ENCODE measurements at places on chromosomes 5 and 9.
A peak's percentile ranks its signal among the peaks of the same experiment; 100 is the strongest.

GRCh38 chr9:129351058-129351641 is 173.1 kb upstream of the IER5L start:
- no peak for DNase-seq

- no peak for DNase-seq
These were observed 585.9 kb downstream of the PRR16 start for GRCh38 chr5:121049971-121050370.

DNA sequence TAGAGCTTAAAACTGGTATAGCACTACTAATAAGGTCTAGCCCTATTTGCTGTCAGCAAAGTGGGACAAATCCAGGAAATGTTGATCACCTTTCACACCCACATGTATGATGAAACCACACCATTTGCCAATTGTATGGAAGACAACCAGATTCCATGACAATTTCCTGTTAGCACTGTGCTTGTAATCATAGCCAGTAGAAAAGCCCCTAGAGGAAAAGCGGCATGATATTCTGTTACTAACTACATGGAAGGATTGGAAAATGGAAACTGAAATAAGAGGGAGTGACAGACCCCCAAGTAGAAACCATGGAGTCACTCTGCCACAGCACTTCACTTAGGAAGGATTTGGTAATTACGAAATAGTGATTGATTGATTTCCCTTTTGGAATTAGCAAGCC is 923 bp downstream of the SPATA6L start:
- peak; percentile 42 for DNase-seq

GRCh38 chr5:77305956-77306355 is 95.5 kb downstream of the PDE8B start:
- DNase-seq, result peak; percentile 85

DNA sequence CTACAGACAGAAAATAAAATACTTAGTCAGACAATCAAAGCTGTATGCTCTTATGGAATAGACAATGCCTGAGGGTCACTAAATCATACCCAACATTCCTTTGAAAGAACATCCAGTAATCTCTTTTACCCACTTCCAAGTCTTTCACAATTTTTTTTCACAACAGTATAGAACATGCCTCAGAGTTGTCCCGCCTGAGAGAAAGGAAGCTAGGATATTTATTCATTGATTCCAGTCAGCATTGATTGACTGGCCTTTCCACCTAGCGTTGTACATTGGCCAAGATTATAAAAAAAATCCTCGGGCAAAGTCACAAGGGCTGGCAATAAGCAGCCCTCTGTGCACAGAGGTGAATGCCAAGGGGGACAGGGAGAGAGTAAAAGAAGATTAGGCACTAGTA is 318.1 kb upstream of the PIK3R1 start:
- no peak for DNase-seq

DNA sequence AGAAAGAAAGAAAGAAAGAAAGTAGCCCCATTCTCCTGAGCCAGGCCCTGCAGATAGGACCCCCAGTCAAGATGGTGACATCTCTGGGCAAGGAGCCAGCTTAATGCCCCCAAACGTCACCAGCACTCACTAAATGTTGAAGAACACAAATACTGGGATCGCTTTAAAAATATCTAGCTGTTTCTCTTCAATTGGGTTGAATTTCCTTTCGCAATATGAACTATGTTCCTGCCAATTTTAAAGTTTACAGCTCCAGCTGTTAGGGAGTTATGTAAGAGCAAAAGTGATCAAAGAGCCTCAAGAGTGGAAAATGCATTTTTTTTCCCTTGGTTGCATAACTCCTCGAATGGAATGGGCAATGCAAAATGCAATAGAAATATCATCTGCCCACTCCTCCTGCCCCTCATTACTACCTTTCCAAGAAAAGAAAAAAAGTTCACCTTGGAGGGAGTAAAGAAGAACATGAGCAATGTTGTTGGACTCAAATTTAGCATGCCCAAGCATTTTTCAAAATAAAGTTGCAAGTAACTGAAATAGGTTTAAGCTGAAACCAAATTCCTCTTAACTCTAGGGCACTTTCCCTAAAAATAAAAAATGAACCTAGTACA is 244.2 kb upstream of the PIK3R1 start:
- DNase-seq, result peak; percentile 76

GRCh38 chr5:96758621-96759020 is 49.1 kb downstream of the ERAP1 start:
- peak; percentile 68 for DNase-seq

- DNase-seq, result no peak
These were observed 52.4 kb downstream of the GALNT10 start for GRCh38 chr5:154242964-154243376.

DNA sequence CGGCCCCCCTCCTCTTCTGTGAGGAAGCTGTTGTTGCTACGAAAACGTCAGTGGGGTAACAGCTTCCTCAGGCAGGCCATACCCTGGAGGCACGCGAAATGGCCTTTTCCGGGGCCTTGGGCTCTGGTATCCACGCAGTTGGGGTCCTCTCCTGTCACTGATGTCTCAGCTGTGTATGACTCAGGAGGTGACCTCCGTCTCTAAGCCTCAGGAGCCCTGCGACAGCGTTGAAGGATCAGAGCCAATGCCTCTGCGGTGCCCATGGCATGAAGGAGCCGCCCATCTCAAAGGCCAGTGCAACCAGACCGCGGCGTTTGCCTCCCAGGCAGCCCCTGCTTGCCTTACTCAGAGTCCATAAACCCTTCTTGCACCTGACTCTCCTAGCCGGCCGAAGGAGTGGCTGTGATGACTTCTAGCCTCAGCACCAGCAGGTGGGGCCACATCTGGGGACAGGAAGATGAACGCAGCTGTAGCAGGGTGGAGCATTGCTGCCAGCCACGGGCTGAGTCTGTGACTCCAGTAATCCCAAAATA is 1.0 kb upstream of the MXD3 start:
- DNase-seq, result no peak

- DNase-seq, result peak; percentile 88
These were observed 78.4 kb downstream of the MAP1B start for GRCh38 chr5:72185496-72186329.

DNA sequence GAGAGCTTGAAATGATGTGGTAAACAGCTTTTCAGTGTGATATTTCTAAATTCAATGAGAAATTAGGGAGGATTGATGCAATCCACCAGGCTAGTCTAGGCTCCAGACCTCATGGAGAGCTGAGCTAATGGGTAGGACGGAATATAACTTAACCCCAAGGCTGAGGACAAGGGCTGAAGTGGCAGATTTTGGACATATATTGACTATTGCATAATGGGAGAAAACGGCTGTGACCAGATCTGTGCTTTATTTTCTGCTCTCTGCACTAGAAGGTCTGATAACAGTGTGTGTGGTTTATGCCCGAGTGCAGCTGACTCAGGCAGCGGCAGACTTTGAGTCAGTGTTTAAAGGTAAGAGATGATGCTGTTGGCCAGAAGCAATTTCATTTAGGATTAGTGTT is 70.6 kb downstream of the ACTBL2 start:
- peak; percentile 36 for DNase-seq

- DNase-seq, result no peak
These were observed 1.7 kb upstream of the PTPN3 start for GRCh38 chr9:109499631-109500410.

- DNase-seq, result no peak
These were observed 172.0 kb upstream of the TBC1D2 start for GRCh38 chr9:98427491-98427890.

GRCh38 chr5:78778538-78778937 is 130.0 kb upstream of the LHFPL2 start:
- DNase-seq, result peak; percentile 76

GRCh38 chr9:109083141-109083540 is 36.6 kb downstream of the TMEM245 start:
- no peak for DNase-seq

DNA sequence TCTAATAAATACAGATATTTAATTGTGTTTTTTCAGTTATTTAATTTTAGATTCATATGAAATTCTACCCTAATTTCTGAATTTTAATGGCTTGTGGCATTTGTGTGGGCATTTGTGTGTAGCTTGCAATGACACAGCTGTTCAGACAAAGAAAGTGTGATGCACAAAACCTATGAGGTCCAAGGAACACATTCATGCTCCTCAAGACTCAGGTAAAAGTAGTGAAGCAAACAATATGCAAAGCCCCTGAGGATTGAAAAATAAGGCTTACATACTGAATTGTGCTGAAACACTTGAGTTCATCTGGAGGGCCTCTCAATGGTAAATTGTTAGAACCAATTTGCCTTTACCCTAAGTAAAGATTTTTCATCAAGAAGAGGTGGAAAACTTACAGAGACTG is 28.1 kb downstream of the IL7R start:
- no peak for DNase-seq

GRCh38 chr5:168307925-168308584 is 16.6 kb downstream of the WWC1 start:
- no peak for DNase-seq

DNA sequence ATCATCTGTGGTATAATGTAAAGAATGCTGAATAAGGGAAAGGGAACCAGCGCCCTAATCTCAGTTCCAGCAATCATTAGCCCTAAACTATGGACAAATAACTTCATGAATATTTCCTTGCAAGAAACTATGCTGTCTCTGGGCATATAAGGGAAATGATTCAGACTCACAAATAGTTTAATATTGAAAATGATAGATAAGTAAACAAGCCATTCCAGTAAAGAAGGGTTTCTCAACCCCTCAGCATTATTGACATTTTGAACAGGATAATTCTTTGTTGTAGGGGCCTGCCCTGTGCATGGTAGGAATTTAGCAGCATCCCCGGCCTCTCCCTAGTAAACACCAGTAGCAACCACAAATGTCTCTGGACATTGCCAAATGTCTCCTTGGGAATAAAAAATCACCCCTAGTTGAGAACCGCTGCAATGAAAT is 23.8 kb downstream of the C5 start:
- DNase-seq, result peak; percentile 32

DNA sequence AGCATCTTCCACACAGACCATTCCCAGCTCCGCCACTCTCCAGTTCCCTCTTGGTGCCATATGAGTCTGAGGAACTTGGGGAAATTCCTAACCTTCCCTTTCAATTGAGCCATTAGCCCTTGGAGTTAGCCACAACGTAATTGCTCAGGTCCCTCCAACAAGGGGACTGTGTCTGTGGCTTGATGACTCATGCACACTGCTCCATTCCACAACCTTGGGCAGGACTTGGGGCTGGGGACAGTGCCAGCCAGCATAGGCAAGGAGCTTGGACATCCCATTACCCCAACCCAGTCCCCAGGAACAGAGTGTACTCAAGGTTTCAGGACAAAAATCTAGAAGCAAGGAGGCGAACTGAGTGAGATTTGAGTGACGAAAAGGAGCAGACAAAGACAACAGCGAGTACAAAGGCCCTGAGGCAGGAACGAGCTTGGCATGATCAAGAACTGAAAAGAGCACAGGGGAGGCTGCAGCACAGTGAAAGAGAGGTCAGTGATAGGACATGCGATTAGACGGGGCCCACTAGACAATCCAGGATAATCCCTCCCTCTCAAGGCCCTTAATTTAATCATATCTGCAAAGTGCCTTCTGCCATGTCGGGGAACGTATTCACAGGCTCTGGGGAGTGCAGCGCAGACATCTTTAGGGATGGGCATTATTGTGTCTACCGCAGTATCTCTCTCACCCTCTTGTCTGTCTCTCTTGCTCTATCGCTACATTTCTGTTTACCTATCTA is 16.0 kb upstream of the JADE2 start:
- DNase-seq, result peak; percentile 56

DNA sequence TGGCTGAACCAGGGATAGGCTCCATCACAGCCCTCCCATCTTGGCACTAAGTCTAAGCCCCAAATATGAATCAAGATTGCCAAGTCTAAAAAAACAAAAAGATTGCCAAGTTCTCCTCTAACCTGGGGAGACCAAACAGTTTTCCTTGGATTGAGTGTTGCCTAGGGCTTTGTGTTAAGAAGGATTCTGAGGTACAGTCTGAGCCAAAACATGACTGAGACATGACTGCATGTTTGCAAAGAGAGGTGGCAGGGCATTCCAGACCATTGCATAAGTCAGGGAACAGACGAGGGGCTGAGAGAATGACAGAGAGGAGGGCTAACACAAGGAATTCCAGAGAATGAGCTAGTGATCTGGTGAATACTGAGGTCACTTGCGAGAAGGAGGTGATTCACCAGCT is 11.4 kb downstream of the LAMC3 start:
- peak; percentile 79 for DNase-seq

GRCh38 chr5:124746916-124747790 is 714 bp upstream of the ZNF608 start:
- peak; percentile 91 for DNase-seq

- peak; percentile 80 for DNase-seq
These were observed 344.9 kb downstream of the ARL15 start for GRCh38 chr5:53965459-53965858.

- no peak for DNase-seq
These were observed 24.4 kb upstream of the SH3RF2 start for GRCh38 chr5:145912019-145912418.

GRCh38 chr9:33458444-33458843 is 11.1 kb upstream of the AQP3 start:
- no peak for DNase-seq

DNA sequence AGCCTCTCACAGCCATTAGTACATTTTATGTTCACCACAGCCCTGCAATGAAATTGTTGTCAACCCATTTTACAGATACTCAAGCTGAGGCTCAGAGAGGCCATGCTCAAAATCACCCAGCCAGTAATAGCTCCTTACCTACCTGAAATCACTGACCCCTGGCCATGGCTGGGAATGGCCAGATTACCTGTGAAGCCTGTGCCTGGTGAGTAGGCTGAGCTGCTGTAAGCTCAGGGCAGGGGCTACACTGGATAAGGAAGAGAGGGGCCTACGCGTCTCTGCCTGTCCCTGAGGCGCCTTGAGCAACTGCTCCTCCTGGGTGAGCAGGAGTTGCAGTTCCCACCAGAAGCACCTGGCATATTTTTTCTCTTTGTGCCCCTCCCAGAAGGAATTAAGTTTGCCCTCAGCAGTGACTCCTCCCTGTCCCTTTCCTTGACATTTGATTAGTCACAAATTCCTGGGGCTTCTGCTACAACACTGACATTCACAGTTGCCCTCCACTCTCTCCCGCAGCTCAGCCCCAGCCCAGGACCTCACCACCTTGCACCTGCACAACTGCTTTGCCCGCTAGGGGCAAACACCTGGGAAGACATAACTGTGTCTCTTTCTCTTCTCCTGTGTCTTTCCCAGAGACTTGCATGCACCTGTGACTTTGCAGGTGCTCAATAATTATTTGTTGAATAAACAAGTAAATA is 5.7 kb downstream of the CLTB start:
- DNase-seq, result no peak

- DNase-seq, result no peak
These were observed 10.7 kb downstream of the PRRT1B start for GRCh38 chr9:131555841-131556673.

GRCh38 chr9:133130685-133131244 is 9.7 kb upstream of the RALGDS start:
- DNase-seq, result no peak

DNA sequence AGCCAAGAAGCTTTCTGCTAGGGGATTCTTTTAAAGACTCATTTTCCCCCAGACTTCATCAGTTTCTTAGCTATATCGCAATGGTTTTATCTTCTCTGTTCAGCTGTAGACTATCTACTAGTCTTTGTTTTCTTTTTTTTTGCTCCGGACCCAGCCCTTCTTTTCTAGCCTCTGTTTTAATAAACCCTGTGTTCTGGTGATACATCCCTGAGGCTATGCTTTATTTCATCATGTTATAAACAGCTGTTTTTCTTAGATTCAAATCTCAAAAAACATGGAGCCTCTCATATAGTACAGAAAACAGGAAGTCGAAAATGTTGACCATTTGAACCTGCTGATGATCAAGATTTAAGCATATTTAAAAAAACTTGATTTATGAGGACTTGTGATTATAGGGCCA is 37.8 kb downstream of the SCGB3A1 start:
- DNase-seq, result no peak

- DNase-seq, result no peak
These were observed 154.9 kb downstream of the EPB41L4A start for GRCh38 chr5:112264151-112264550.
